GM06990 (cell line): ENCODE measurements at places on chromosomes 4 and X.

- peak; percentile 45 for DNase-seq
Measured at GRCh38 chrX:19566359-19567222, 51.3 kb upstream of the MAP3K15 start.

DNA sequence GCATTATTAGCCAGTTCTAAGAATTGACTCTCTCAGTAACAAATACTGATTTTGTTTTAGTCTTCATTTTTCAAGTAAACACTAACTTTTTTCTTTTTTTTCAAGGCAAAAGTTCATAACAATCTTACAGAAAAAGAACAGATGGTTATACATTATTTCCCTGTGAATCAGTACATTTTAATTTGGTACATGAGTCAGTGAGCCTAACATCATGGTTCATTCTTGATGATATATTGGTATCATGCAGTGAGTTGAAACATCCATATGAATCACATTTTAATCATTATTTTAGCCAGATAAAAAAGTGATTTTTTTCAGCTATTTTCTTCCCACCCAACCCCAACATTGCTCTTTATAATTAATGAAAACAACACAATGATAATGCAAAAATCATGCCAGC lies 184.3 kb upstream of the TACR3 start:
- no peak for DNase-seq

- DNase-seq, result no peak
Measured at GRCh38 chrX:39174772-39175417, 373.6 kb downstream of the MID1IP1 start.

GRCh38 chr4:110849461-110849860 lies 226.6 kb upstream of the PITX2 start:
- DNase-seq, result no peak

GRCh38 chrX:69313617-69314290 lies 148.5 kb upstream of the PJA1 start:
- DNase-seq, result no peak

GRCh38 chr4:137266511-137266910 lies 265.8 kb downstream of the PCDH18 start:
- no peak for DNase-seq

GRCh38 chr4:40421839-40422708 lies 86.9 kb downstream of the CHRNA9 start:
- no peak for DNase-seq

GRCh38 chr4:173485164-173485563 lies 44.9 kb downstream of the HAND2 start:
- DNase-seq, result no peak

- no peak for DNase-seq
Measured at GRCh38 chrX:23954396-23954795, 46.6 kb downstream of the CXorf58 start.

DNA sequence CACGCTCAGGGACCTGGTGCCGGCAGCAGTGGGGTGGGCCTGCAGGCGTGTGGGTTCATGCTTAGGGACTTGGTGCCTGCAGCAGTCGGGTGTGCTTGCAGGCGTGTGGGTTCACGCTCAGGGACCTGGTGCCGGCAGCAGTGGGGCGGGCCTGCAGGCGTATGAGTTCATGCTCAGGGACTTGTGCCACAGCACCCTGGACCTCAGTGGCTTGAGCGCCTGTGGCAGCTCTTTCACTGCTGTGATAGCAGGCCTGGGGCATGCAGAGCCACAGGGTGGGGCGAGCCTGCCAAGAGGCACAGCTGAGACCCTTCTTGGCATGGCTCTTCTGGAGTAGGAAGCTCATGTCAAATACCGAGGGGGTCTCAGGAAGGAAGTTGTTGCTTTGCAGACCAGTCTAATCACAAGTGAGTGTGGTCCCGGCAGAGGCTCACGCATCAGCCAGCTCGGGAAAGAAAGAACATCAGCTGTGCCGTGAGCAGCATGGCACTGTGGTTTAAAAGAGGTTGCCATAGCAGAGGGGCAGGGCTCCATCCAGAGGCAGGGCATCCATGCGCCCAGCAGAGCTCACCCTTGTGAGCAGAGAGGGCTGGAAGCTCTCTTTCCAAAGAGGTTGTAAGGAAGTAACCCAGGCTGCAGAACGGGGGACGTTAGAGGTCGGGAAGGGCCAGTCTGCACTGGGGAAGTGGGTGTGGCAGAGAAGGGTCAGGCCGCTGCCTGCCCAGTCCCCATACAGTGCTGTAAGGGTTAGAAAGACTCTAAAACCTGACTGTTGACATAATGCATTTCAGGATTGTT lies 21.1 kb downstream of the PIGG start:
- DNase-seq, result no peak

DNA sequence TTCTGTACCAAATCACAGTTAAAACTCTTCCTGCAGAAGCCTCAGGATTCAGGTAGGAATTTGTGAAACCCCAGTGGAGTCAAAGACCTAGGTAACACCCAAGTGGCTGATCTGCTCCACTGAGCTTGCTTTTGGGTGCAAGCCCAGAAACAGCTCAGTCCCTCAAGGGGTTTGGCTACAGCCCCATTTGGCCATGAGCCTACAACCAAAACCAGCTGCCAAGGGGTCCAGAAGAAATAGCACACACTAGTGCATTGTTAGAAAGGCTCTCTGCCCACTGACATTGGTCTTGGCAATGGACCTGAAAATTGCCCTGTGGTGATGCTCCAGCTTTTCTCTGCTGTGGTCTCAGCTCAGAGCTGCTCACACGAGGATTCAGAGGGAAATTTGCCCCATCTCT lies 577.4 kb upstream of the INTU start:
- DNase-seq, result no peak

DNA sequence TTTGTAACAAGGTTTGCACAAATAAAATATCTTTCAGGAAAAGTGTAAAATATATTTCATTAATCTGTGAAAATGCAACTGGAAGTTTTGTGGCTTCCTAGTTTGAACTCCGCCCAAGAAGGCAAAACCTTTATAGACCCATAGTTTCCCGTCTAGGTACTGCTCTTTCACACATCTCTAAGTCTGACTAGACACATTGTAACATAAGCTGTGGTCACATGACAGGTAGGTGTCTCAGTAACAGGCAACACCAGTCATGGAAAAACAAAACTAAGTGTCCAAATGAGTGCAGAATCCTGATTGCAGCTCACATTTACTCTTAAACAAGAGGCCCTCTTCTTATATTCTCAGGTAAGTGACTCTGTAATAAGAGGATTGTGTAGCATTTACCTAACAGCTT lies 55.6 kb downstream of the SNCA start:
- no peak for DNase-seq

GRCh38 chrX:52280812-52281211 lies 88.0 kb upstream of the XAGE2 start:
- DNase-seq, result no peak

- no peak for DNase-seq
Measured at GRCh38 chr4:14345356-14345775, 656.9 kb upstream of the CPEB2 start.

- peak; percentile 53 for DNase-seq
Measured at GRCh38 chr4:121199742-121200561, 35.8 kb upstream of the TNIP3 start.

- DNase-seq, result no peak
Measured at GRCh38 chrX:54980334-54980733, 13.7 kb downstream of the PFKFB1 start.

DNA sequence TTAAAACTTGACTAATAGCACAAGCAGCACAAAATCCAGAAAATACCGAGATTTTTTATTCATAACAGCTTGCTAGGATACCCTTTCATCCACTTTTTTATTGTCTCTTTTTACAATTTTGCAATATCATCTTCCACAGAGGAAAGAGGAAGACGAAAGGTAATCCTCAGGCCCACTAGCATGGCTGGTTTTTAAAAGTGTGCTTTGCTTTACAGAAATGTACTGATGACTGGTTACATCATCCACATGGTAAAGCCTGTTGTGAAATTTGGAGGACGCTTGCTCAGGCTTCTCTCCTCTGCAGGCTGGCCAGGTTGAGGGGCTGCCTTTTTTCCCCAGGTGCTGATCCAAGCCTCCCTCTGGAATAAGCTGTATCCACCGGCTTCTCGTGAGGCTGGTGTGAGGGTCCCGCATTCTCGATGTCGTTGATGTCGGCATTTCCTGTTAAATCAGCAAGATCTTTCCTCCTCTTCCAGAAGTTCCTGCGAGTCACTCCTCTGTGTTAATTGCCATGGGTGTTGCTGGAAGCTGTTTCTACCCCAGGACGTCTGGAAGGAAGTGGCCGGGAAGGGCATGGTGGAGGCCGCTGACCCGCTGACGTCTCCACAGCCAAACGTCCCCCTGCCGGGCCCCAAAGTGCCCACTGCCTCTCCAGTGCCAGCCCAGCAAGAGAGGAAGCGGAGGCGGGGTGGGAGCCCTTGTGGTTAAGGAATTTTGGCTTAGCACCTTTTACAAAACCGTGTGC lies 5.8 kb upstream of the DGKQ start:
- no peak for DNase-seq

- no peak for DNase-seq
Measured at GRCh38 chrX:34656842-34657725, at the start of gene TMEM47. TSS of gene TMEM47 (minus strand) at chrX:34657285. CDS start at chrX:34657029, 256 bp downstream.
